ENCODE measurements at places on chromosomes 5 and 9.

GRCh38 chr5:54691656-54692055, 174.1 kb downstream of the SNX18 start:
- DNase-seq, result no peak

GRCh38 chr5:139882961-139883539, 87.4 kb downstream of the PSD2 start:
- no peak for DNase-seq

- no peak for DNase-seq
These were observed 57.2 kb upstream of the IER5L start for GRCh38 chr9:129235041-129235930.

- no peak for DNase-seq
These were observed 93.7 kb downstream of the GADD45G start for GRCh38 chr9:89698411-89699005.

DNA sequence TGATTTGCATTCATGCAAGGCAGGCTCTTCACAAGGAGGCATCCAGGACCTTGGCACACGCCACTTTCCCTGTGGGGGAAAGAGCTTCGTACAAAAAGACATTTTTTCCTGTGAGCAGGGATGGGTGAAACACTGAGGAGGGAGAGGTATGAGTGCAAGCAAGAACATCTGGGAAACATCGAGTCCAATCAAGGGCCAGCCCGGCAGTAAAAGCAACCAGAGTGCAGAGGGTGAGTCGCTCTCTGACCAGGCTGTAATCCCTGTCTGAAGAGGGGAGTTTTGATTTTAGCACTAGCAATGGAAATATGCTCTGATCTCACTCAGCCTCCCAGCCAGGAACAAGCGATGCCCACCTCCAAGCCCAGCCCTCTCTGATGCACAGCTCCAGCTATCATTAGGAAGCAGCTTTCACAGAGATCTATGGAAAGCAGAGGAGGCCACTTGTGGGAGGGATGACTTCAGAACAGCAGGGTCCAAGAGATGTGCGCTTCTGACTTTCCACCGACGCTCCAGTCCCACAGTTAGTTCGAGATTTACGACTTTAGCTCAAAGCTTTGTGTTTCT, 211.0 kb upstream of the ADAMTS16 start:
- no peak for DNase-seq

- no peak for DNase-seq
These were observed 75.0 kb upstream of the ICE1 start for GRCh38 chr5:5347442-5347841.

- no peak for DNase-seq
These were observed 25.6 kb upstream of the POU4F3 start for GRCh38 chr5:146313027-146313426.

Measured in activated T-helper 1 cell treated with anti-CD3 and anti-CD28 coated beads, Interleukin-2, amount 50 U/mL, for 16 hours (primary cell).